ENCODE measurements at places on chromosomes 2 and 18.

DNA sequence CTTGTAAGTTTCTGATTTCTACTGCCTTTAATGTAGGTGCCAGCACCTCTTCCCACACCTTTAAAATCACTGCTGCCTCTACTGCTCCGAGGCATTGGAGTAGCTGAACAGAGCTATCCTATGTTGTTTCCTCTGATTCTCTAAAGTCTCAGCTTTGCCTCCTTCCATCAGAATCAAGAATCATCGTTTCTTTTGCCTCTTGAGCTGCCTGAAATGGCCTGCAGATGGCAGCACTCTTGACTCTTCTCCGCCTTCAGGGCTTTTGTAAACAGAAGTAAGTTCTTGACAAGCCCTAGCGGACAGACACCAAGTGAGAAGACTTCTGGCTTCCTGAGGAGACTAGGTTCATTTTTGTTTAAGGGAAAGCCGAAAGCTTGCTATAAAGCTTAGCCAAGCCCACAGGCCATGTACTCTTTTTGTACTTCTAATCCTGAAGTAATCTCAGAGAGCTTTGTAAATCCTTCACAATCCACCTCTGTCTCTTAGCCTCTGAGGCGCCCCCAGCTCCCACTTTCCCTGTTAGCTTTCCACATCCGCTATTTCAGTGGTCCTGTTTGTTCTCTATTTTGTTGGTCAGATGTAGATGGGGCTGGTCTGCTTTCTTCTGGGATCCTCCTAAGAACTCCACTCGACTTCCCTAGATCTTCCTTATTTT, 48.4 kb downstream of the GTF3C3 start:
- DNase-seq, result no peak

DNA sequence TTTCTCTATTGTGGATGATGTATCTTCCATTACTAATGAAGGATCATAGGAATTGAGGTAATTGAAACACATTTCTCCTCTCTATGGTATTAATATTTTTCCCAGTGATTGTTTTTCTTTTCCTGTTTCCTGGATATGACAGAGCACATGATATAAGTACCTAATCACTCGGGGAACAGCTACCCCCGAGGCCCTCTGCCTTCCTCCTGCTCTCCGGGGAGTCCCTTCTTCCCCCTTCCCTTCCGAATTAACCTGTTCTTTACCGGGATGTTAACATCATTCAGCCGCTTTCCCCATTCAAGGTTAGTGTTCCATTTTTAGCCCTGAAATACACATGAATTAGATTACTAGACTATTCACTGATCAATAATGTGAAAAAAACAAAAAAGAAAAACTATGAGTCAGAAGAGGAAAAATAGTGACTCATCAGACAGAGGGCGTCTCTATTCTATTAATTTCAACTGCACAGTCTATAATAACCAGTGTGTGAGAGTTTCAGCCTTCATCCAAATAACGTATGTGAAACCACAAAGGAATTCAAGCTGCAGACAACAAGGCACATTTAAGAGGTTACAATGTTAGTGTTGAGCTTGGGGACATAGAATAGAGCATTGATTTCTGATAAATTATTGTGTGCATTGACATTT, 450.8 kb downstream of the DLGAP1 start:
- DNase-seq, result no peak

DNA sequence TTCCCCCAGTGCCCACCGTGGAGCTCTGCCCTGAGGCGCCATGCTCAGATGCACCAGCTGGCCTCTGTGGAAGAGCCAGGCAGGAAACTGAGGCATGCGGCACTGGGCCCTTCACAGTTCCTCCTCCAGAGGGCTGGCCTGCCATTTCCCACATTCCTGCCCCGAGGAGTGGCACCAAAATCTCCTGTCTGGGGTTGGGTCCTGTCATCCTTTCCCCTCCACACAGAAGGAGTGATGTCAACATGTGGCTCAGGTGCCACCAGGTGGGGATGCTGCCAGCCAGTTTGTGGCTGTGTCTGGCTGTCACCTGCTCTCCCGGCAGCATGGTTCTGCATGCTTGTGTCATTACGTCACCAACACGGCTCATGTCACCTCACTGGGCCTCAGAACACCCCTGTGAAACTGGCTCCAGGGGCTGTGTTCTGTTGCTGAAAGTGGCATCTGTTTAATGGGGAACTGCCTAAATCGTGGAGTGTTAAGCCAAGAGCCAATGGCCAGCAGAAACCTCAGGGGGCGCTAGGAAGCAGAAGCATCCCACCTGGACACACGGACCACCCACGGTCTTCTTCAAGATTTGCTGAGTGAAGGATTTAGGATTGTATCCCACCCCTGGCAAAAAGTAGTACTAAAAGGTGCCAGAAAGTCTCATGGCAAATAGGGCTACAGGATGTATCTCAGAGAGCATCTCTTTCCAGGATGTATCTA, 51.3 kb downstream of the ZAP70 start:
- DNase-seq, result no peak

DNA sequence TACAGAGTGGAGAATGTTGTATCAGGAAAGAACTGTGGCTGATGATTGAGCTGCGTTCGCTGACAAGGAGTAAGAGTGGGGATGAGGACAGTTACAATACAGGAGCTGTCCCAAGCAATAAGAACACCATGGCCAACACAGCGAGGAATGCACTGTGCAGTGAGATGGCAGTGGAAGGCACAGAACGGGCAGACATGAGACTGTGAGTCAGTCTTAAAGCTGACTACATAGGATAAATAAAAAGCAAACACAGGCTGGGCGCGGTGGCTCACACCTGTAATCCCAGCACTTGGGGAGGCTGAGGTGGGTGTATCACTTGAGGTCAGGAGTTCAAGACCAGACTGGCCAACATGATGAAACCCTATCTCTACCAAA, 89.8 kb downstream of the CABYR start:
- peak; percentile 53 for DNase-seq

GRCh38 chr18:53451902-53452301, 772.6 kb downstream of the MBD2 start:
- no peak for DNase-seq

DNA sequence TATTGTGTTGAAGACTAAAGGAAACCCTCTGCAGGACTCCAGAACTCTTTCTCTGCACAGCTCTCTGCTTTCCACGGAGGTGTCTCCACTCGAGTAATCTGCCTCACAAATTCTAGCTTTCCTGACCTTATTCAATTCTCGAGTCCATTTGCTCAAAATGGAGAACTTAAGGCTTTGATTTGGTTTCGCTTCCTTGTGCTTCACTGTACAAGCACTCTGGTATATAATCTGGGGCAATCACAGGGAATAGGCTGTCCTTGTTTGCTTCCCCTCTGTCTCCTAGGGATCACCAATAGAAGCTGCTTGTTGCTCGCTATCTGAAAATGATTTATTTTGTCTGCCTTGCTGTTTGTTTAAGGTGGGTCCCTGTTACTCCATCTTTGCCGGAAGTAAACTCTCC, 129.1 kb upstream of the DOCK10 start:
- DNase-seq, result no peak

DNA sequence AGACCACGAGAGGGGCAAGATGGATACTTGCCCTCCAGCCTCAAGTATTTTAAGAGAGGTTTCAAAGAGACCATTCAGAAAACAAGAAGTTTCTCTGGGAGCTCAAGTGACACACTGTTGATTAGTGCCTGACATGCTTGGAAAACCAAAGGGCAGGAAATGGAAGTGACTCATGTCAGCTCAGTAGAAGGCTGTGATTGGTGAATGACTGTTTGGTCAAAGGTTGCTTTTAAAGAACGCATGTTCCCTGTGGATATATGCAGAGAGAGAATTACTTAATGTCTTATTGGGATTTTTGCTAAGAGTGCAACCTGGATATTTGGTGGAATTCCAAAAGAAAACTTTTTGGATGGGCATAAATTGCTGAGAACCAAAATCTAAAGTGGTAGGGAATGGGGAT, 549.9 kb downstream of the XIRP2 start:
- DNase-seq, result no peak

DNA sequence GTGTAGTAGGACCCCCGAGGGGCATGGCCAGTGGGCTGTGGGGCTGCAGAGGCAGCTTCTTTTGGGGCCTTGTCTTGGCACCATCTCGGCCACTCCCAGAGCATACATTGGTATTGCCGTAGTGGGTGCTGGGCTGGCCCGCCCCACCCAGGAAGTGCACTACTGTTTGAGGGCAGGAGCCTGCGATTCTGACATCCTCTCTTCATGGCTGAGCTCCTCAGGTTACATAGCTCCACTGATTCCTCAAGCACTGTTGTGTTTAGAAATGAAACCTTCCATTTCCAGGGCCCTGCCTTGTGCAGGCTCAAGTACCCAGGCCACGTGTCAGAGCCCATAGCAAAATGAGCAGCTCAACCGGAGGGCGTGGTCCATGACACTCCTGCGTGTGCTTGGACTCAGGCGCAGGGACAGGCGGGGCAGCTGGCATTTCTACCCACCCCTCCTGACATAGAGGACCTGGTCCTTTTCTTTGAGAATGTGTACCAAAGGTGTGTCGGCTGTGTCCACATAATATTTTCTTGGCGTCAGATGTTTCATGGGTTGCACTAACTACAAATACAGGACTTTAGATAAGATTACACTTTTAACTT, 67.9 kb downstream of the DGKD start:
- peak; percentile 92 for DNase-seq

DNA sequence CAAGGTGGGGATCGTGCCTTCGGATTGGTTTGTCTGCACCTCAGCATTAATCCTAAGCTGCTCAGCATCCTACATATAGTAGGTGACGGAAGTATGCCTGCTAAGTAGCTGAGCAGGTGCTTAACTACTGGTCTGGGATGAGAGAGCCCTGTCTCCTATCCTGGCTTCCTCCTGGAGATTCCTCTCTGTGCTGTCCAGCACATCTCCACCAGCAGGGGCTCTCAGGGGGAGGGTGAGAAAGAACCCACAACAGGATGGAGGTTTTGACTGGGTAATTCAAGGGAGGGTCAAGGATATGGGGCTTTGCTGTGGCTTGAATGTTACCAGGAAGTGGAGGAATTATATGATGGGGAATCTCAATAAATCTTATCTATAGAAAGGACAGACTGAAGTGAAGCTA, 45.4 kb upstream of the KIF5C start:
- no peak for DNase-seq

DNA sequence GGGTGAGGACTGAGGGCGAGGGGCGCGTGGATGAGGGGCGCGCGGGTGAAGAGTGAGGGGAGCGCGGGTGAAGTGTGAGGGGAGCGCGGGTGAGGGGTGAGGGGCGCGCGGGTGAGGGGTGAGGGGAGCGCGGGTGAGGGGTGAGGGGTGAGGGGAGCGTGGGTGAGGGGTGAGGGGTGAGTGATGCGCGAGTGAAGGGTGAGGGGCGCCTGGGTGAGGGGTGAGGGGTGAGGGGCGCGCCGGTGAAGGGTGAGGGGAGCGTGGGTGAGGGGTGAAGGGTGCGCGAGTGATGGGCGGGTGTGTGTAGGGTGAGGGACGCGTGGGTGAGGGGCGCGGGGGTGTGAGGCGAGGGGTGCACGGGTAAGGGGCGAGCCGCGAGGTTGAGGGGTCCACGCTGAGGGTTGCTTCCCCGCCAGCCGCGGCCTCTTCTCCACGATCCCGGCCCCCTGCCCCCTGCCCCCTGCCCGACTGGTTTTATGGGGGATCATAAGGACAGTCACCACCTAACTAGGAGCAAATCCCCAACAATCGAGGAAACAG, 1.1 kb upstream of the SLC66A2 start:
- no peak for DNase-seq

DNA sequence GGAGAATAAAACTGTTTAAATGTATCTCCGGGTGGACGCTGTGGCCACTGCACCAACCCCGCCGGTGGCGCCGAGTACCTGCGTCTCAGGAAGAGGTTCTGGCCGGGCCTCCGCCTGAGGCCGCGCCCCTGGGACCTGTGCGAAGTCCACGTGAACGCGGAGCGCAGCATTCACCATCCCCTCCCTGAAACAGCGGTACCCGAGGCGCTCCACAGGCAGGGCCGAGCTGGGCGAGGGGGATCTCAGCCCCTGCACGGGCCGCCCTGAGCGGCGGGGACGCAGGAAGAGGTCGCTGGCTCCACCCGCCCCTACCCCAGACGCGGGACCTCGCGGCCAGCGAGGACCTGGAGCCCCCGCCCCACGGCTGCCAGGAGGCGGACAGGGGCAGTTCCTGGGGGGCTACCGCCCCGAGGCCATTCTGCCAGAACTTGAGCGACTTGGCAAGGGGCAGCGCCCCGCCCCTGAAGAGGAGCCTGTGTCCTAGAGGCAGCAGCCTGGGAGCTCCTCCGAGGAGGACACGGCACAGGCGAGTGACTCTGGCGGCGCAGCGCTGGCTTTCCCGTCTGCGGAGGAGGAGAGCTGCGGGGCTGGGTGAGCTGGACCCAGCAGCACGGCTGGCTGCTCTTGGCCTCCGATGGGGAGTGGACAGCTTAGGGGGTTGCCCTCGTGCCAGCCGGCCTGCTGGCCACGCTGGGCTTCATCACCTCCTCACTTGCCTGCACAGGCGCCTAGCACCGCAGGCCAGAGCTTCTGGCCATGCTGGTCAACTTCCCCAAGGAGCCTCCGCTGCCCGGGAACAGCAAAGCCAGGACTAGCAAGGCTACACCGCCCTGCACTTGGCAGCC, 9.7 kb upstream of the TEKT4 start:
- no peak for DNase-seq

DNA sequence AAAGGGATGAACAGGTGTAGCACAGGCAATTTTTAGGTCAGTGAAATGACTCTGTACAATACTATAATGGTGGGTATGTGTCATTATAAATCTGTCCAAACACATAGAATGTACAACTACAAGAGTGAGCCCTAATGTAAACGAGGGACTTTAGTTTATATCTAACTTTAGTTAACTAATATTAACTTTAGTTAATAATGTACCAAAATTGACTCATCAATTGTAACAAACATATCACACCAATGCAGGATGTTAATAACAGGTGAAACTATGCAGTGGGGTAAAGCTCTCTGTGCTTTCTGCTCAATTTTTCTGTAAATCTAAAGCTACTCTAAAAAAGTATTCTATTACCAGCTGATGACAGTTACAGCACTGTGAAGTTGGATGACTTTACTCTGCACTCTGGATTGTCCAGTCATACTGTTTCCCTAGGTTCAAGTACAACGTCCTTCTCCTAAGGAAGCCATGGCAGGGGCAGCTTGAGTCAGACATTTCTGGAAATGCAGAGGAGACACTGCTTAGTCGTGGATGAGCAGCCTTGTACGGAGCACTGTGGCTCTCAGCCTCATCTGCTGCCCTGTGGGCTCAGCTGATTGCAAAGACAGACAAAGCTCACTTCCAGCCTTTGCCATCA, 26.1 kb downstream of the TGFA start:
- no peak for DNase-seq

DNA sequence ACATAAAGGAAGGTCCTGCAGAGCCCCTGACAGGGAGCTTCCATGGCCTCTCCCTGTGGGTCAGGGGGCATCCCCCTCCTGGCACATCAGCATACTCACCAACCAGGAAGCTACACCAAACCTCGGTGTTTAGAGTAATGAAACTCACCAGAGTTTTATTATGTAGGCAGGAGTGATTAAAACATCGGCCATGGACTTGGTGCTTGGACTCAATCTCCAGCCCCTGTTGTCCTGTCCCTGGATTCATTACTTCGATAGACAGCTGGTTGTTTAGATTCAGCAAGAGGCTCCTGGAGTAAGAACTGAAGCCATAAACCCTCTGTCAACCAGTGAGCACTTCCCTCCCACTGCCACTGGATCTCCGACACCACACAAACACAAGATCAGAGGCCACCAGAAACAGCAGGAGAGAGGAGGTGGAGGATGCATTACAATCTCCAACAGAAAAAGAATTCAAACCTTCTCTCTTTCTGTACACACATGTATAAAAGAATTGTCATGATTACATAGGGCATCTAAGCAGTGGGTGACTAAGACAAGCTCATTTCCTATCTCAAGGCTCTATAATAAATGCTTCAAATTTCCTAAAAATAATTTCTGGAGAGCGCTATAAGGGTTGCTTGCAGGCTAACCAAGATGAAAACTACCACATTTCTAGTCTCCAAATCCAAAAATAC, 27.2 kb downstream of the TBC1D8 start:
- no peak for DNase-seq

- no peak for DNase-seq
Measured at GRCh38 chr2:18456026-18456425, 104.4 kb downstream of the RDH14 start.

Measured in PC-9 (cell line).